ENCODE measurements at places on chromosomes 12 and 14.

GRCh38 chr14:65016471-65016870, 29.8 kb downstream of the FNTB start:
- DNase-seq = no peak

DNA sequence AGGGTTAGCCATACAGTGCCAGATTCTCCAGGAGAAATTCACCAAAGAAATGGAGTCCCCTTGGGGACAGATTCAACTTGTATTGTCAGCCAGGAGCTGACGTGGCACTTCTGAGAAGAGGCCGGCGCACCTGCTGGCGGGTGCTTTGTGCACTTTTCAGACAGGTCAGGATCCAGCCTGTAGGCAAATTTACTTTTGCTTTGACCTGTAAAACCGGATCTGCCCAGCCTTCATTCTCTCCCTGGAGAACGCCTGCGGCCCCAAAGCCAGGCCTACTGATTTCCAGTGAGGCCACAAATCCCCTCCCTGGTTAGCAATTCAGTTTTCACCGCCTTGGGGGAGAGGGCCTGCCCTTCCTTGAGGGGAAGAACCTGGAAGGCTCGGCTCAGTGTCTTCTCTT, 17.4 kb downstream of the P2RX4 start:
- DNase-seq = no peak

DNA sequence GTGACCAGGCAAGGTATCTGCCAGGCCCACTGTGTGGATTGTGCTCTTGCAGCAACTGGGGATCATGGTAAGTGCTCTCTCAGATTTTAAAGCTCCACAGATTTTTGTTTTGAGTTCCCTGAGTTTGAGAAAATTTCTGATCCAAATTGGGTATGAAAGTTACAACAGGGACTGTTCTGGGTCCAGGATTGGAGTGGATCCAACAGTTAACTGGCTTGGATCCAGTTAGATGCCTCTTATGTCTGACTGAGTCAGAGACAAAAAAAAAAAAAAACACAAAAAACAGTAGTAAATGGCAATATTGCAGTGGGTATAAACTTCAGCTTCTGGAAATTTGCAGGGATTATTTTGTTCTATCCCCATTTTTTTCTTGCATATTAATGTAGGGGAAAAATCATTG, 598.8 kb downstream of the C12orf50 start:
- no peak for DNase-seq

- no peak for DNase-seq
These were observed 26.9 kb downstream of the MYRFL start for GRCh38 chr12:69851976-69852375.

DNA sequence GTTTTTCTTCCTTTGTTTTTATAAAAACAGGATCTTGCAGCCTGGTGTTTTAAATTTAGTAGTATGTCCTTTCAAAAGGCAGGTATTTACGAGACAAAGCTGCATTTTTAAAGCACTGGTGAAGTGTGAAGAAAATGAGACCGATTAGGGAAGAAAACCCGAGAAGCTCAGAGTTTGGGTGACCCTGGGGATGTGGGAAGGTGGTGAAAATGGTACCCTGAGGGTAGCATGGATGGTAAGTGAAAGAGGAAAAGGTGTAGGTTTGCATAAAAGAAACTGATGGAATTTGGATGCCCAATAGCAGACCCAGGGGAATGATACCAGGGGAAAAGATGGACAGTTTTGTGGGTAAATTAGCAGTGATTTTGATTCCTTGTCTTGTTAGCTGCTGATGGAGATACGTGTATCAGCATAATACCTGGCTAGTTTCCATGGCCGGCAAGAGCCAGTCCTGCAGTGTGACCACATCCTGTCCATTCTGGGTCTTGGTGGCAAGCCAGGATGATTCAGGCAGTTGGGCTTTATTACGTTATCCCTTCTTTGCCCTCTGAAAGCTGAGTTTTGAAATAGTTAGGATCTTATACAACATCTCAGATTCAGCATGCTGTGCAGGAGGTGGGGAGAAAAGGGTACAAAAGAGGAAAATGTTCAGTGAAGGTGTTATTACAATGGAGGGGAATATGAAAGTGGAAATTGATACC, 8.9 kb downstream of the BICD1 start:
- DNase-seq = peak; percentile 46

- no peak for DNase-seq
These were observed 155.1 kb downstream of the CCDC59 start for GRCh38 chr12:82203086-82203485.

DNA sequence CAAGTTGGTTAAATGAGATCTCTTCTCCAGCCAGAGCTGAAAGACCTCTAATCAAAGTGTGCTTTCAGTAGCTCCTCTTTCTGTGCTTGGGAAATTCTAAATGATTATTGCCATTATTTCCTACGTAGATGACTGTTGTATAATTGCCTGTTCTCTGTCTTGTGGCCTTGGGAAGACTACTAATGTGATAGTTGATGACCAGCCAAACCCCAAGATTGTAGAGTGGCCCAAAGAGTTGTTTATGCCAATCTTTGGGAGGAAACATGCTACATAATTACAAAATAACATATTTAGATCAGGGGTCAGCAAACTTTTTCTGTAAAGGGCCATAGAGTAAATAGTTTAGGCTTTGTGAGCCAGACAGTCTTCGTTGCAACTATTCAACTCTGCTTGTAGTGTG, 135.1 kb upstream of the DIO2 start:
- no peak for DNase-seq
